ENCODE measurements at places on chromosomes 16 and 17. TPM values are rescaled to one million over a fixed set of nuclear protein-coding genes. Genes with fewer than 3 reads are reported as not detected.

The TLCD3B gene
- total RNA-seq: 22.3 TPM

The KRTAP2-3 gene
- not detected for total RNA-seq

- DNase-seq: peak; percentile 90
These were observed 4.3 kb downstream of the KAT2A start for GRCh38 chr17:42116705-42117396.

- DNase-seq: peak; percentile 43
These were observed 1.5 kb downstream of the GGA2 start for GRCh38 chr16:23508589-23509440.

DNA sequence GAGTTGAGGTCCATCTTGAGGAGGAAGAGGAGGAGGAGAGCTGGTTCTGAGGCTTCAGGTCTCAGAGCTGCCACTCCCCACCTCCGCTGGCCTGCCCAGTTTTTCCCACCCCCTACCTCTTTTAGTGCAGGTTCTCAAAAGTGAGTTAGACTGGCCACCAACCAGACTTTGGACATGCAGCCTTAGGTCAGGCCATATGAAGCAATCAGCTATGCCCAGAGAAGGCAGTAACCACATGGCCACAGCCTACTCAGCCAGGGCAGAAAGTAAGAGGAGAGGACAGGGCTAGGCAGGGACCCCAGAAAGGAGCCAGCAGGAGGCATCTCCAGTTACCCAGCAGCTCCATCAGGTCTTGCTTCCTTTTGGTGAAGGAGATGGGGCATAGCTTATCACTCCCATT lies 9.0 kb downstream of the MYO15A start:
- DNase-seq: no peak

DNA sequence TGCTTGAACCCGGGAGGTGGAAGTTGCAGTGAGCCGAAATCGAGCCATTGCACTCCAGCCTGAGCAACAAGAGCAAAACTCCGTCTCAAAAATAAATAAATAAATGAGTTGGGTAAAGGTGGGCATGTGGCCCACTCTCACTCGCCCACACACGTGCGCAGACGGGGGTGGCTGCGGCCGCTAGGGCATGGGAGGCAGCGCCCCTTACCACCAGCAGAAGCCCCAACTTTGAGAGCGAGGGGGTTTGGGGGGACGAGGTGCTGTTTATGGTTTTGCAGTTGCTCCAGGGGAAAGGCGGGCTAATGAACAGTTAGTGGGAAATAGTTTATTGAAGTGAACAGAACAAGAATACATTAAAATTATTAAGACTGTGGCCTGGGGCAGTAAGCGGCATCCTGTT lies 14.9 kb upstream of the RBFOX3 start:
- no peak for DNase-seq

The PDE6G gene
- 5.7 TPM for total RNA-seq

DNA sequence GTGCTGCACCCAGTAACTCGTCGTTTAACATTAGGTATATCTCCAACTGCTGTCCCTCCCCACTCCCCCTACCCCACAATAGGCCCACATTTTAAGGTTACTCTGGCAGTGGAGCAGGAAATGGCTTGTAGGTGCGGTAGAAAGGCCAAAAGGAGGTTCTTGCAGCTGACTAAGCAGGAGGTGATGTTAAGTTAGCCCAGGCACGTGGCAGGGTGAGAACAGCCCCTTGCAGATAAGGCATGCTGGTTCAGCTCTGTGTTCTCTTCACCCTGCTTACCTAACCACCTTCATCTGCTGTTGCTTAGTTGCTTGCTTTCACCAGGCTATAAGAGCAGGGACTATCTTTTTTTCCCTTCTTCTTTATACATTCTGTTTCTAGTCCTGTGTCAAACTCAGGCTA lies 1082.8 kb upstream of the RBFOX1 start:
- DNase-seq: no peak

DNA sequence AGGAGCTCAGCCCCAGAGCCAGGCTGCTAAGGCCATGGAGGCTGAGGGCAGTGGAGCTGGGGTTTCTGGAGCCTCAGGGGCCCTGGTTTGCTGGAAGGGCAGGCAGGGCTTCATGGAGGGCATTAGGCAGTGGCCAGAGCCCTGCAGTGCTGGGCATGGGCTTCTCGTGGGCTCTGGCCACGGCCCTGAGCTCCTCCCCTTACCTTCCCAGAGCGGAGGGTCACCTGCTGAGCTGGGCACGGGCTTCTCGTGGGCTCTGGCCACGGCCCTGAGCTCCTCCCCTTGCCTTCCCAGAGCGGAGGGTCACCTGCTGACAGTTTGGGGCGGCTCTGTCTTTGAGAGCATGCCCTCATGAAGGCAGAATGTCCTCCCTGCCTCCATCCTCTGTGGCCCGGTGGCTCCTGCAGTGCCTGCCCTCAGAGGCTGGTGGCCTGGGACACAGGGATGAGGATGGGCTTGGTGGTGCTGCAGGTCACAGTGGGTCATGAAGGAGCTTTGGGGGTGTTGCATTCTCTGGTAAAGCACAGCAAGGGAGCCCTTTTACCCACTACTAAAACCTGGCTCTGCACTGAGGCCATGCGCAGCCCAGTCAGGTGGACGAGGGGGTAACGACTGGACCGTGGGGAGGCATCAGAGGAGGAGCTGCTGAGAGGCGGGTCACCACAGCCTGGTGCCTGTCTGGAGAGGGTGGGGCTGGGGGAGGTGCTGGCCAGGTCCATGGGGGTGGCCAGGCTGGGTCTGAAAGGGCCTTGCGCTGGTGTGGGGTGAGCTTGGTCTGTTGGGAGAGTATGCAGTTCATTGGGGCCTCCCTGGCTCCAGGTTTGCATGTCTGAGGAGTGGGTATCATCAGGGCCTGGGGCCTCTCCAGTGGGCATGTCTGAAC lies 2.9 kb upstream of the RNPS1 start:
- DNase-seq: no peak

DNA sequence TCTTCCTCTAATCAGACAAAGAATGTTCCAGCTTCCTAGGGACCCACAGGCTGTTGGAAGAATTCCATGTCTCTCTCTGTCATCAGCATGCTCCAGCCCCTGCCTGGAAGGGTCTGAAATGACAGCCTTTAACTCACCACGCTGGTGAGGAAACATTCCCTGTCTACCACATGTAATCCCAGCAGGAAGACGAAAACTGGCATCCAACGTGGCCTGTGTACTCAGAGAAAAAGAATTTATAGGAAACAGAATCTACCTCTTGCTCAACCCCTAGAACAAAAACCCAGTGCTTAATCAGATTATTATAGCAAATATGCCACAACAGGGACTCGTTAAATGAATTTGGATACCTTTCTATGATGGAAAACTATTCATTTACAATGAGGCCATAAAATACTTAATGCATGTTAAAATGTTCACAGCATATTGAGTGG lies 147.3 kb upstream of the FOXF1 start:
- no peak for DNase-seq

DNA sequence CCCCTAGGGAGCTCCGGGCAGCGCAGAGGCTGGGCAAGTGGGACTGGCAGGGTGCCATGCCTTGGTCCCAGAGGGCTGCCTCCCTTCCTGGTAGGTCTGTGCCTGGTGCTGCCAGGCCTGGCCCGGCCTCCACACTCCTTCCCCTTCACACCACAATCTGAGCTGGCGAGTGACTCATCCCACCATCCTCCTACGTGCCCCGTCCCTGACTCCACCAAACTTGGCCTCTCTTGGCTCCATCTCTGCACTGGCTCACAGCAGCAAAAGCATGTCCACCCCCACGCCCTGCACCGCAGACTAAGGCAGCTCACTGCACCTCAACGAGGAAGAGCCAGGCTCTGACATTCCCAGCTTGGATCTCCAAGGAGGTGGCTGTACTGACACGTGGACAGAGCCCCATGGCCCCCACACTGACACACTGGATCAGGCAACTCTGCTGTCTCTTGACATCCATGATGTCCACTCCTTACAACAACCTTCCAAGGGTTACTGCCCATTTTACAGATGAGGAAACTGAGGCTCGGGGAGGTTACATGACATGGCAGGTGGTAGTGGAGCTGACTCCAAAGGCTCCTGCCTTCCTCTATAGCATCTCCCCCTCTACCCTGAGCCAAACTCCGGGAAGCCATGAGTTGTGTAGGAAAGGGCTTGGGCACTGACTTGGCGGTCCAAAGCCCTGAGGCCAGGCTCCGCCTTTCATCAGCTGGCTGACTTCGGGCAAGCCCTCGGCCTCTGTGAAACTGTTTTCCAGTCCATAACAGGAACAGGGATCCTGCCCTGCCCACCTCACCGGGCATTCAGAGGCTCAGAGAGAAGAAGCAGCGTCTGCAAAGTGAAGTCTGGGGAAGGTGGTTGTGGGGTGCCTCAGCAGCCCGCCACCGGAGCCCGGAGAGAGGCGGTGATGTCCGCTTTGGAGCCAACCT lies 20.1 kb upstream of the KRT19 start:
- DNase-seq: no peak

The SUPT4H1 gene
- total RNA-seq: 109 TPM

DNA sequence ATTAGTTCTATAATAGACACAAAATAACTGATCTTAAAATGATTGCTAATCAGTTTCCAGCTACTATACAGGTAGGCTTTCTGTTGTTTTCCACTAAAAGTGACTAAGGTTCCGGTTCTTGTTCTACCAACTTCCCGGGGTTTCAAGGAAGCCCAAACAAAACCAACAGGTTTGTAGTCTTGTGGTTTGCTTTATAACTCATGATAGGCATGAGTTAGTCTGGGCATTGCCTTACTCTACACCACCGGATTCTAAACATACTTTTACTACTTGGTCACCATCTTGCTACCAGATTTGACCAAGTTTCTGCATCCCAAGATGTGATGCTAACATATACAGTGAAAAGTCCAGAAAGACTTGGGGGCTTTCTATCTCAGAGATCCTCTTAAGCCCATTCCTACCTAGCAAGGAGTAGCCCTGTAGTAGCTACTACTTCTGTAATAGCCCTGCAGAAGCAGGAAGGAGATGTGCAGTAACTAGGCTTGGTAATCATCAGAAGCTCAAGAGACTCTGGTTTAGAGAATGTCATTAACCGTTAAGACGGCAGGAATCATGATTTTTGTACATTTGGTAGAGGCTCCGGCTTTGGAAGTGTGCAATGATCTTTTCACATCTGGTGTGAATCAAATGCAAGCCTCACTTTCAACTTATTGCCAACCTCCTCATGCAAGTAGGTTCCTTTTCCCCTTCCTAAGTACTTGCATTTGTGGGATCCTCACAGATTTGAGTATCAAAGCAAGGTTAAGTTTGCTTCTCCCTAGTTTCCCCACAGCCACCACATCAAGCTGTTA lies 1.6 kb downstream of the FAM117A start:
- no peak for DNase-seq

GRCh38 chr16:68719993-68720489 lies 17.1 kb upstream of the CDH1 start:
- no peak for DNase-seq

- no peak for DNase-seq
These were observed 13.1 kb downstream of the HOXB4 start for GRCh38 chr17:48565022-48565554.

- no peak for DNase-seq
These were observed 77.2 kb downstream of the RTN4RL1 start for GRCh38 chr17:1947743-1948516.

- peak; percentile 29 for DNase-seq
These were observed 450.0 kb downstream of the NPIPA7 start for GRCh38 chr16:16828913-16829398.

GRCh38 chr17:31511195-31511578 lies 119.7 kb downstream of the RAB11FIP4 start:
- no peak for DNase-seq

The CTRB1 gene
- total RNA-seq: not detected

GRCh38 chr16:86505899-86506864 lies 4.1 kb upstream of the FOXF1 start:
- DNase-seq: no peak

The SRL gene
- total RNA-seq: not detected

GRCh38 chr17:4548061-4548461 lies 7.1 kb downstream of the MYBBP1A start:
- DNase-seq: peak; percentile 32

DNA sequence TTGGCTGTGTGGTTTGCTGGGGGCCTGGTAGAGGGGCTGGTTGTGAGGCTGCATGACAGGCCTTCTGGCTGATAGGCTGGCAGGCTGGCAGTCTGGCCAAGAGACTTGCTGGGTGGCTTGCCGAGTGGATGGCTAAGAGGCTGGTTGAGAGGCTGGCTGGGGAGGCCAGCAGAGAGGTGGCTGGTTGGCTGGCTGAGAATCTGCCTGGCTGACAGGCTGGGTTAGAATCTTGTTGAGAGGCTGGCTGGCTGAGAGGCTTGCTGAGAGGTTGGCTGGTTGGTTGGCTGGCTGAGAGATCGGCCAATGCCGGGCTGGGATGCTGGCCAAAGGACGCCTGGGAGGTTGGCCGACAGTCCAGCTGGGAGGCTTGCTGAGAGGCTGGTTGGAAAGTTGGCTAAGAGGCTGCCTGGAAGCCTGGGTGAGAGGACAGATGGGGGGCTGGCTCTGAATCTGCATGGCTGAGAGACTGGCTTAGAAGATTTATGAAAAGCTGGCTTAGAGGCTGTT lies 35.9 kb upstream of the ACSM2B start:
- DNase-seq: no peak

- no peak for DNase-seq
These were observed 60.0 kb downstream of the CRISPLD2 start for GRCh38 chr16:84879569-84880487.

The JMJD6 gene
- 28.9 TPM for total RNA-seq

DNA sequence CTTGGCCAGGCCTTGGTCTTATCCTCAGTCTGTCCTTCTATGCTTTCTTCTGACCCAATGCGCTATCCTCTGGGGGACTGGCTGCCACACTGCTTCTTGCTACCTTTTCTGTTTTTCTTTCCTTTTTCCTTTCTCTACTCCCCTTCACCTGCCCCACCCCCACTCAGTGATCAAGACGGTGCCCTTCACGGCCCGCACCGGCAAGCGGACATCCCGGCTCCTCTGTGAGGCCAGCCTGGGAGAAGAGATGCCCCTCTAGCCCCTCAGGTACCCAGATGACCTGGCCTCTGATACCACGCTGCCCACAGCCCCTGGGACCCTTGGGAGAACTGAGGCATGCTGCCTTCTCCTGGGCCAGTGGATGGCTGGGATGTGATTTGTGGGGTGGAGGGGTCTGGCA lies 15.6 kb downstream of the SPATA32 start:
- DNase-seq: no peak
